ENCODE measurements at places on chromosomes 12 and 14.

- DNase-seq, result no peak
Observed at GRCh38 chr14:66802962-66803361, 295.0 kb downstream of the GPHN start.

GRCh38 chr12:49515266-49515665, 23.6 kb upstream of the KCNH3 start:
- peak; percentile 81 for DNase-seq

- DNase-seq, result no peak
Observed at GRCh38 chr14:73680821-73681220, 33.4 kb downstream of the PNMA1 start.

GRCh38 chr14:69945912-69946311, 66.7 kb downstream of the SMOC1 start:
- no peak for DNase-seq

DNA sequence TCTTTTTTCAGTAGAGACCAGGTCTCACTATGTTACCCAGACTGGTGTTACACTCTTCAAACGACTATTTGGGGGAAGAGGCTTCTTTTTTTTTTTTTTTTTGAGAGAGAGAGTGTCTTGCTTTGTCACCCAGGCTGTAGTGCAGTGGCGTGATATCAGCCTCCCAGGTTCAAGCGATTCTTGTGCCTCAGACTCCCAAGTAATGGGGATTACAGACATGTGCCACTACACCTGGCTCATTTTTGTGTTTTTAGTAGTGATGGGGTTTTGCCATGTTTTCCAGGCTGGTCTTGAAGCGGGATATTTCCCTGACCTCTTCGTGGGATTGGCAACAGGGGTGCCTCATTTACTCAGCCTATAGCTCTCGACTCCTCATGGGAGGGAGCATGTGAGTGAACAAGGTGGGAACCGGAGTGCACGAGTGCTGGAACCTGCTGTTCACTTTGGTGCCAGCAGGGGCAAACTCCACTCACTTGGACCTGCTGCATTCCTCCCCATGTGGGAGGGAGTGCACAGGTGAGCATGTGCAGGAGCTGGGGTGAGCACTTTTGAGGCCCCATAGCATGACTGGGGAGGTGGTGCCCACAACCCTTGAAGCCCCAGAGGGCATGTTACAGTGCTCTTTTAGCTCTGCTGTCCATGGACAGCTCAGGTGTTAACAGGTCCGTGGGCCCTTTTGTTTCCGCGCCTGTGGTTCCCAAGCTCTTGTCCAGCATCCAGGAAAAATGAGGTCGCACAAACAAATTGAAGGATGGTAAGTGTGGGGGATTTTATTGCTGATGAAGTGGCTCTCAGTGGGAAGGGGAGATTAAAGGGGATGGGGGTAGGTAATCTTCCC, 79.1 kb upstream of the HECTD1 start:
- DNase-seq, result no peak

DNA sequence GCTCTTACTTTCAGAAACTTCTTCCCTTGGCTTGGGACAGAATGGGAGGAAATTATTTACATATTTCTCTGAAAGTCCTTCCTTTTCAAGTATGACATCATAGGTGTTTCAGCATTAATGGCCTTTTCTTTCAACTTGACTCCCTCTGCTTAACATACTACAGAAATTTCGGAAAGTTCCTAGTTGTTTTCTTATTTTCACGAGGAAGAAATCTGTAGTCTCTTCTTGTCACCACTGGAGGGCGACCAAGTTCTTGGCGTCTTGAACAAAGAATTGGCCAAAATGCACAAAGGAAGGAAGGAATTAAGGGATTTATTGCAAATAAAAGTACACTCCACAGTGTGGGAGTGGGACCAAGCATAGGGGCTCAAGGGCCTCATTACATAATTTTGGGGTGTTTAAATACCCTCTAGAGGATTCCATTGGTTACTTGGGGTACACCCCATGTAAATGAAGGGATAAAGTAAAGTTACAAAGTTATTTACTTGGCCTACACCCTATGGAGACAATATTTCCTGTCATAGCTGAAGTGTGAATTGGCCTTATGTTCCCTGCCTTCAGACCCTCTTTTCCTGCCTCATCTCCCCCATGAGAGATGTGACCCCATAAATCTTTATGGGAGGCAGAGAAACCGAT, 70.4 kb downstream of the RPL10L start:
- DNase-seq, result no peak

- DNase-seq, result no peak
Observed at GRCh38 chr12:92162079-92162478, 16.4 kb upstream of the BTG1 start.

DNA sequence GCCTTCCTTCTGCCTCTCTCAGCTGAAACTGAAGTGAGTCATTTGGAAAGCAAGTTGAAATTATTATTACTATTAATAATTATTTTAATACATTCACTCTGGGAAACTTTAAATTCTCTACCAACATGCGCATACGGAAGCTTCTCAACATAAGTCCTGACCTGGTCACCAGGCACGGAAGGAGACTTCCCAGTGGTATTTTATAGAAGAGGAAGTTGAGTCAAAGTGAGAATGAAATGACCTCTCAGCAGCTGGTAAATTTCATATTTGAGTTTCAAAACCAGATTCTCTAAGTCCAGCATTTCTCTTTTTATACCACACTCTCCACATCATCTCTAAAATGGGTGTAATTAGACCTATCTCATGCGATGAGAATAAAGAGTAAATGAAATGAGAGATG, 747.4 kb downstream of the VRK1 start:
- no peak for DNase-seq

DNA sequence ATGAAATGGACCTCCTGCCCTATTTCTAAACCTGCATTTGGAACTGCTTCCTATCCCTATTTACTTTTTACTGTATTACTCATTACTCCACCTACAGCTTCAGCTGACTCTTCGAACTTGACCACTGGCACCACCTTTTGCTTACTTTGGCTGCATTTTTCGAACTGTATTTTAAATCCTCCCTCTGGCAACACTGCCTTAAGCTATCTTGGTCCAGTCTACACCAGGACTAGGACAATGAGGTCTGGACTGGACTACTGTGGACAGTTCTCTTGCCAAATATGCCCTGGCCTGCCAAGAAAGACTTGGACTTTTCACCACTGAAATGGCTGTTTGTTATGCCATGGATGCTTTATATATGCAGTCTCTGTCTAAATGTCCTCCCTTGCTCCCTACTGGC, 328.1 kb downstream of the BTG1 start:
- no peak for DNase-seq

DNA sequence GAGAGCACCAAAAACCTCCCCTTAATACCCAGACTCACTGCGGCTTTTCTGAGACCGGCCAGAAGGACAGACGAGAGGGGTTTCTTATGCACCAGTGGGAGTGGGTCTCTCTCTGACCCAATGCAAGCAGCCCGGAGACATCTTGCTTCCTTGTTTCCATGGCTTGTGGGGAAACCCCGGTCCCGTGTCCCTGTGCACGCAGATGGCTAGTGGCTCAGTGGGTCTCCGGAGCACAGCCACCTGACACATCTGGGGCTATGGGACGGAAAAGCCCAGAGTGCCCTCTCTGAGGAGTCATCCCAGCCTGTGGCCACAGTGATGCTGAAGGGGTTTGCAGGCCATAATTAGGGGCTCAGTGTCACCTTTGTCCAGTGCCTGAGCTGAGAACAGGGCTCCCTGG, 197.6 kb downstream of the PHETA1 start:
- DNase-seq, result no peak

GRCh38 chr12:53590652-53591051, 35.5 kb downstream of the ATF7 start:
- DNase-seq, result no peak

GRCh38 chr14:105207460-105207901, 26.4 kb upstream of the NUDT14 start:
- no peak for DNase-seq

DNA sequence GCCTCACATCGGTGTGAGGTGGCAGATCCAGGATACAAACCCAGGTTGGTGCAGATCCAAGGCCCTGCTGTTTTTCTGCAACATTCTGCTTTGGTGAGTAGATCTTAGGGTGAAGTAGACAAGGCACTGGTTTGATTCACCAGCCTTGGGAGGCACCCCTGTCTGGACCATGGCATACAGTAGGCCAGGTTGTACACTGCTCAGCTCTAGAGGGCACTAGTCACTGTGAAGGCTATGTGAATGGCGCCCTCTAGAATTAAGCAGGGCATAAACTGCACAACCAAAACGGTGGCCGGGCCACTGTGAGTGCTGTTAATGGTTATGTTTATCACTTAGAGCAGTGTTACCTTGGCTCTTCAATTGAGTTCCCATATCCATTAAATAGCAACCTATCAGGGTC, 280.6 kb upstream of the PWP1 start:
- DNase-seq, result peak; percentile 29

DNA sequence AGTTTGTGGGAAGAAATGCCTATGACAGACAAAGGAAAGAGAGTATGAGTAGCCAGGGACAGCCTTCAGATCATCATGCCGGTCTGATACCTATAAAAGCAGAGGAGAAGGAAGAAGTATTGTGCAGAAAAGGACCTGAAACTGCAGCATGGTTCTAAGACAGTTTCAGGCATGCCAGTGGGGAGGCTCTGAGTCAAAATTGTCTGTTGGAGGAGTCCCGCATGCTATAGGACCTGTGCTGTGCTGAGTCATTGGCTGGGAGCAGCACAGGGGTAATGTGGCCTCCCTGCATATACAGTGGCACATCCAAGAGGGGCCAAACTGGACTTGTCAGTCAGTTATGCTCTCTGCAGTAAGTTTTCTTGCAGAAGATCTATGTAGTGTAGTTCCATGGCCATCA, 40.7 kb downstream of the NEUROD4 start:
- no peak for DNase-seq

- no peak for DNase-seq
Observed at GRCh38 chr12:31057671-31058070, 16.0 kb upstream of the DDX11 start.

- DNase-seq, result peak; percentile 87
Observed at GRCh38 chr14:71714225-71714624, 218.0 kb upstream of the RGS6 start.

DNA sequence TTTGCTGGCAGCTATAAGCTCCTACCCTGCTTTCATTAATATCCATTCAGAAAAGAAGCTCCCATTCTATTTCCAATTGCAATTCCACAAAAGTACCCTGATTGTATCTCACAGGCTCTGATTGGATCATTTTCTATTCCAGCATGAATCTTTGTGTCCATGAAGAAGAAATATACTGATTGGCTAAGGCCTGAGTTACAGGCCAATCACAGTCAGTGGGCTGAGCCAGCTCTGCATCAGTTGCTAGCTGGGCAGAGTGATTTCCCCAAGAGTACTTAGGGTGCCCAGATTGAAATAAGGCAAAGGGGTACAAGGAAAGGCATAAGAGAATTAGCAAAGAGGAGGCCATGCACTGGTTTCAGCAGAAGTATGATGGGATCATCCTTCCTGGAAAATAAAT, 14.4 kb downstream of the ART4 start:
- peak; percentile 31 for DNase-seq

DNA sequence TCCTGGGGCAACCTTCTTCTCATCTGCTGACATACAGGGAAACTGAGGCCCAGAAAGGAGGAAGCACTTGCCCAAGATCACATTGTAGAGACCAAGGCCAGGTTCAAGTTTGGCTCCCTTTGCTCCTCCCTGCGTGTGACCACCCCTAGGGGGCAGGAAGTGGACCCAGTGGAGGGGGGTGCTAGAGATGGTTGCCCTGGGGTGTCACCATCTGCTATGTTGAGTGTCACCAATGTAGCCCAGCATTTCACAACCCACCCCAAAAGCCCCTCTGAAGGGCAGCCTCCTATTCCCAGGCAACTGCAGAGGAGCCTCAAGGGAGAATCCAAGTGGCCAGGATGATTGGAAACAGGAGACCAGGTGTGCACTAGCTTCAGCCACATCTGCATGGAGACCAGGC, 12.0 kb upstream of the RBM19 start:
- DNase-seq, result no peak

DNA sequence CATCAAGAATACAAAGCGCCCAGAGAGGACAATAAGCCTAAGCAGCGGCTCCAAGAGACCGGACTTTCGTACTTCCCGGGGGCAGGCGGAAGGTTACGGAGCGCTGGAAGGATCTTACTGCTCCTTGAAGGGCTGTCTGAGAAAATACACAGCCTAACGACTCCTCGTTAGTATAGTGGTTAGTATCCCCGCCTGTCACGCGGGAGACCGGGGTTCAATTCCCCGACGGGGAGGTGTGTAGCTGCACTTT, 12.1 kb upstream of the TMPO start:
- peak; percentile 83 for DNase-seq

GRCh38 chr14:50062438-50063085, 53.8 kb downstream of the VCPKMT start:
- DNase-seq, result peak; percentile 80

DNA sequence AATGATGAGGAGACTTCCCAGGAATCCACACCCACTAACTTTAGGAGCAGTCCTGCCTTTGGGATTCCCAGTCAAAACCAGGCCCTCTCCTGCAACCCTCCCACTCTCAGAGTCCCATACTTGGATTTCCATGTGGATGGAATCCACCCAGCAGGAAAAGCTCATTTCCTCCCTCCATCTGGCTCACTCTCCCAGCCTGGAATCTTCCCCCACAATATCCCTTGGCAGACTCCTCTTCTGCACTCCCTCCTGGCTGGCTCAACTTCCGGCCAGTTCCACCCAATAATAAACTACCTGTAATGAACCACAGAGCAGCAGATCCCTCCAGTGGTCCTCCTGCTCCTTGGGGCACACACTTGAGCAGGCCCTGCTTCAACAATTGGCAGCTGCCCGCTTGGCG, 102.8 kb upstream of the EGLN3 start:
- no peak for DNase-seq

GRCh38 chr12:115949675-115950074, 327.8 kb downstream of the MED13L start:
- no peak for DNase-seq

DNA sequence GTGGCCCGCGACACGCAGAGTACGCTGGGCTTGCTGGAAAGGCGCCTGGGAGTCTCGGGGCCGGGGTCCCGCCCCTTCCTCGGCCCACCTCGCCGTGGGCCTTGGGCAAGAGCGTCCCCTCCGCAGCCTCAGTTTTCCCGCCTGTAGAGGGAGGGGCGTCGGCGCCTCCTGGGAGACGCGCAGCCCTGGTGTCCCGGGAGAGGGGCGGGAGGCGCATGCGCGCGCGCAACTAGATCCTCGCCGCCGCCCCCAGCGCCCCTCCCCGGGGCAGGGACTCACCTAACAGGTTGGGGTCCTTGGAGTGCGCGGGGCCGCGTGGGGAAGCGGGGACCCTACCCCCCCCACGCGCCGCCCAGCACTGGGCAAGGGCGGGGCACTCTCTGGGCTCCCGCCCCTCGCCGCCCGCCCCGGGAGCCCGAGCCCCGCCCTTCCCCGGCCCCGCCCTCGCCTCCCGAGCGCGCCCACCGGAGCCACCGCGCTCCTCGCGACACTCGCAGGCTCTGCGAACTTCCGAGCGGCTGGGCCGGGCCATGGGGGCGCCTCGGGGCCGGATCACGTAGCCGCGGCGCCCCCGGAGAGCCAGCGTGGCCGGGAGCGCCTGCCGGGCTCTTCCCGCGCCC, at the start of gene KIF26A:
TSS of gene KIF26A (plus strand) at position 490 of the 620 bp plus-strand sequence. CDS start 136 bp downstream, outside the sequence.
- no peak for DNase-seq

GRCh38 chr14:61627612-61628011, 67.7 kb upstream of the HIF1A start:
- no peak for DNase-seq
